ENCODE measurements at places on chromosomes 2 and 18. TPM values are rescaled to one million over a fixed set of nuclear protein-coding genes. Genes with fewer than 3 reads are reported as not detected.

KDM3A gene
- 61.9 TPM for total RNA-seq

DNA sequence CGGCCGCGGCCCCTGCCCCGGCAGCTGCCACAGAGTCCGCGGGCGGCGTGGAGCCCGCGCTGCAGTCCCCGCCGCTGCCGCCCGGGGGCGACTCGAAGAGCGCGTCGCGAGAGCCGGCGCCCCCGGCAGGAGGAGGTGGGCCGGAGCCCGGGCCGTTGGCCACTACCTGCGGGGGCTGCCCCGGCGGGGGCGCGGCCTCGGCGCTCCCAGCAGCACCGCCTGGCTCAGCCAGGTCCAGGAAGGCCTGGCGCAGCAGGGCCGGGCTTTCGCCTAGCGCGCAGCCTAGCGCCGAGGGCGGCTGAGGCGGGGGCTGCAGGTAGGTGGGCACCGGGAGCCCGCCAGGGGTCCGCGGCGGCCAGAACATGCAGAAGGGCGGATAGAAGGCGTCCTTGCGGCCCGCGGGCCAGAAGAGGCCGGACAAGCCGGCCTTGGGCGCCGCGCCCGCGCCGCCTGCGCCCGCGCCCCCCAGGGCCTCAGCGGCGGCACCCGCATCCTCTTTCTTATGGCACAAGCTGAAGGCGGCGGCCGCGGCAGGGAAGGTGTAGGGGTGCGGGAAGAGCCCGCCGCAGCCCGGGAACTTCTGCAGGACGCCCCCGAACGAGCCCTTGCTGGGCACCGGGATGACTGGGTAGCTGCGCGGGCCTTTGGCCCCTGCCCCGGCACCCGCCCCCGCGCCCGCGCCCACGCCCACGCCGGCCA, 3.9 kb downstream of the SKOR2 start:
- DNase-seq = no peak

DNA sequence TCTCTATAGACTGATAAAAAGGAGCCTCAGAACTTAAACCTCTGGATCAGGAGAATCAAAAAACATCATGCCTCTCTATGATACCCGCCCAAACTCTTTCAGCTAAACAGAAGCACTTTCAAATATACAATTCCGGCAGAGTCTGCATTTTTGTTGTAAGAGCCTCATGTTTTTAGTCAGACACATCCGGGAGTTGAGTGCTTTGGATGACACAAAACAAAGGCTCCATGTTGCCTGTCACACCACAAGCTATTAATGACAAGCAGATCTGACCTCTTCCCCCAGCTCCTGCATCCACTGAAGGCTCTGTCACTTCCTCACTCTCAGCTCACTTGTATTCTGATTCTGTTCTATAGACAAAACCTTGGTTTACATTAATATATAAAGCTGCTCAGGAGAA, 33.2 kb downstream of the SLC38A11 start:
- no peak for DNase-seq

DNA sequence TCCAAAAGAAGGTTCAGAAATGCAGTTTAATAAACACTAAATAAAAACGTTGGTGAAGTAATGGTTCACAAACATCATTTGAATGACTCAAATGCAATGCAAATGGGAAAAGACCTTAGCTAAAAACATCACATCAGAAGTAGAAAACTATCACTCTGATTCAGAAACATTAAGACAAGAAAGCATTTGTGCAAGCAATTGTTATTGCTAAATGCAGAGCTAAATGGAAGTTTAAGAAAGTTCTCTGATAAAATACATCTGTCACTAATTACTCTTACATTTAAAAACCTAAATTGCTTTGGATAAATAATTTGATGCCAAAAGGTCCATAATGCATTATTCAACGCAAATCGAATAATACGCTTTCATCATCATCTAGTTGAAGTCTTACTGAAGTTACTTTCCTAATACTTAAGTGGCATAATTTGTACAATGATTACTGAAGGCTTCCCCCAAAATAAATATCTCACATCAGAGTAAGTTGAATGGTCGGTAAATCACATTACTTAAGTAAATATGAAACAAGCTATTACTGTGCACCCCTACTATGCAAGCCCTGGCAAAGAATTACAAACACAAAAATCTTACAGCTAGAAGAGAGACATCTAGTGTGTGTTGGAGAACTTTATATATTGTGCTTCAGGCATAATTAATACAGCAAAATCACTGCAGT, 105.7 kb upstream of the KCTD1 start:
- DNase-seq = no peak

- DNase-seq = peak; percentile 65
Observed at GRCh38 chr2:27442920-27443282, 720 bp downstream of the KRTCAP3 start.

DNA sequence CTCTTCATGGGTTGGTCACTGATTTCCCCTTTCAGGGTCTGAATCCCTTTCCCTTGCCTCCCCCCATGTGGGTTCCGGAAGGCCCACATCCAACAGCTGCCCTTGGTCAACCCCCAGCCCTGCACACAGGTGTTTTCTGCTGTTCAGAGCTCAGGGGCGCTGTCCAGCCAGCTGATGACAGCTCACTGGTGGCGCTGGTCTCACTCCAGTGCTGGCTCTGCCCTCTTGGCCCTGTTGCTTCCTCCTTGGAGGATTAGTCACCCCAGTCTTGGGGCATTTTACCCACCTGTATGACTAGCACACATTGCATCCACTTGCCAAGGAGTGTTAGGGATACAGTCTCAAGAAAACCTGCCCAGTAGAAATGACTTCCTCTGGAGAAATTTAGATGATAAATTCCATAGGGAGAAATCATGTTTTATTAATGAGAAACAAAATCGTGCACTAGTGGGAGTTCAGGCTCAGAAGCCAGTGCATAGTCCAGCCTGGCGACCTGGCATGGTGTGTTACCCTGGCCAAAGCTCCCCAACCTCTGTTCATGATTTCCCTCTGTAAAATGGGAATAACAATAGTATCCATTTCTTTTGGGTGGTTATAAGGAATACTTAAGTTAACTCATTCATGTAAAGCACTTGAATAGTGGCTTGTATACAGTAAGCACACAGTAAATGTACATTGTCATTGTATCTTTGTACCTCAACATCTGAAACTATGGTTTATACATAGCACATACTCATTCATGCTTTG, 21.6 kb downstream of the CRIM1 start:
- peak; percentile 82 for DNase-seq
